ENCODE measurements at places on chromosomes 12 and 14. TPM values are rescaled to one million over a fixed set of nuclear protein-coding genes. Genes with fewer than 3 reads are reported as not detected.

NRIP2 gene
- polyA plus RNA-seq, result 0.03 TPM

- no peak for DNase-seq
These were observed 251.7 kb downstream of the TMEM132C start for GRCh38 chr12:128518644-128519043.

GRCh38 chr14:36316131-36316530 is 4.3 kb downstream of the MBIP start:
- DNase-seq, result no peak

DNA sequence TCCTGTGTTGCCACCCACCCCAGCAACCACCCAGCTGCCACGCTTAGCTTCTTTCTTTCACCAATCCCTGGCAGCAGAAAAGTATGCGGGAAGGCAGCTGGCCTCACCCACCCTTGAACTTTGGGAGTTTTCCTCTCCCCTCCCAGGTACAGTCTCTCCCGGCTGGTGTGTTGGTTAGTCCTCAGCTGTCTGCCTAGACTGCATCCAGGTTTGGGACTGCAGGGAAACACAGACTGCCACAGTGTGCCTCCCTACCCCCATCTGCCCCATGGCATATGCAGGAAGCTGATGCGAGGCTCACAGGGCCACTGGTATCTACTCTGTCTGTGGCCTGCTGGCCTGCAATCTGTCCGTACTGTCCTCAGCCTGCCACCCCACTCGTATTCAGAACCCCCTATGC is 2.1 kb downstream of the CD9 start:
- no peak for DNase-seq

- DNase-seq, result no peak
These were observed 1116.0 kb upstream of the TMEM132C start for GRCh38 chr12:127150956-127151355.

GRCh38 chr14:90330203-90331196 is 1.2 kb downstream of the NRDE2 start:
- no peak for DNase-seq

DNA sequence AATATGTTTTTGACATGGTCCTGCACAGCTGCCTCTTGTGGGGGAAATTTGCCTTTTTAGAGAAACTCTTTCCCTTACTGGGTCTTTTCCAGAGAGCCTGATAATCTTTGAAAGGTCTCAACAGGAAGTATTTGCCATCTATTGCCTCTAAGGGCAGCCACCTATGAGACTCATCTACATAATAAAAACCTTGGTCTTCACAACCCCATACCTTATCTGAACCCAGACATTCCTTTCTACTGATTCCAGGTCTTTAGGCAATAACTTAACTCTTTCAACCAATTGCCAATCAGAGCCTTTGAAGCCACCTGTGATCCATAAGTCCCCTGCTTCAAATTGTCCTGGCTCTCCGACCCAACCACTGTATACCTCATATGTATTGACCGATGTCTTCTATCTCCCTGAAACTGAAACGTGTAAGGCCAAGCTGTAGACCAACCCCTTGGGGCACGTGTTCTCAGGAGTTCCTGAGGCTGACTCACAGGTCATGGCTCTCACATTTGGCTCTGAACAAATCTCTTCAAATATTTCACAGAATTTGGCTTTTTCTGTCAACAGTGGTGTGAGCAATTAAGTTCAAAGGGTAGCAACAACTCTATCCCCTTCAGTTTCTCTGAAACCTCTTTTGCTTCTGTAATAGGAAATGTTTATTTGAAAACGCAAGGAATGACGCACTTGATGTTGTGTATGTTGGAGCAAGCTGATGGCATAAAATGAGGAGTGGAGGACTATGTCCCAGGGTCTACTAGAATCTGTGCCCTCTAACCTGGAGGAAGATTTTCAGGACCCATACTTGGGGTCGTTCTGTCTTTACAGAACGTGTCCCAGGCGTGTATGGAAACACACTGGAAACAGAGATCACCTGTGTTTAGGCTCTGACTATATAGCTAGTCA is 49.2 kb upstream of the EIF5 start:
- DNase-seq, result no peak

- peak; percentile 33 for DNase-seq
These were observed 3.0 kb downstream of the EVL start for GRCh38 chr14:100067971-100068959.

TMEM179 gene
- 4.0 TPM for polyA plus RNA-seq
